Calu3 (cell line): ENCODE measurements at places on chromosomes 6 and 20. TPM values are rescaled to one million over a fixed set of nuclear protein-coding genes. Genes with fewer than 3 reads are reported as not detected.
A peak's percentile ranks its signal among the peaks of the same experiment; 100 is the strongest.

- no peaks in the 10 kb centered on the region for H3K4me1 ChIP-seq
- no peak for DNase-seq
- H3K36me3 ChIP-seq: peaks cover 19% of the 10 kb centered on the region
- H3K4me3 ChIP-seq: no peak overlapping the region
These were observed 11.6 kb downstream of the PIGT start for GRCh38 chr20:45427236-45428149.

GRCh38 chr20:13418263-13419229 lies 197.5 kb downstream of the ISM1 start:
- H3K27ac ChIP-seq: no peak overlapping the region
- DNase-seq: no peak
- H3K27me3 ChIP-seq: no peaks in the 10 kb centered on the region

- peaks cover 96% of the 10 kb centered on the region for H3K27me3 ChIP-seq
- peaks cover 7% of the 10 kb centered on the region for H3K4me1 ChIP-seq
- H3K27ac ChIP-seq: no peak overlapping the region
- no peak for DNase-seq
- no peaks in the 10 kb centered on the region for H3K36me3 ChIP-seq
These were observed 44.6 kb upstream of the KCNK16 start for GRCh38 chr6:39366931-39367618.

GSTA4 gene
- total RNA-seq: 0.38 TPM in 1 of 2 replicates, not detected in the other

CNKSR3 gene
- 4.0 and 4.7 TPM in 2 replicates for total RNA-seq

XRN2 gene
- 23.4 and 24.7 TPM in 2 replicates for total RNA-seq

CDH22 gene
- total RNA-seq: not detected in 2 replicates

DNA sequence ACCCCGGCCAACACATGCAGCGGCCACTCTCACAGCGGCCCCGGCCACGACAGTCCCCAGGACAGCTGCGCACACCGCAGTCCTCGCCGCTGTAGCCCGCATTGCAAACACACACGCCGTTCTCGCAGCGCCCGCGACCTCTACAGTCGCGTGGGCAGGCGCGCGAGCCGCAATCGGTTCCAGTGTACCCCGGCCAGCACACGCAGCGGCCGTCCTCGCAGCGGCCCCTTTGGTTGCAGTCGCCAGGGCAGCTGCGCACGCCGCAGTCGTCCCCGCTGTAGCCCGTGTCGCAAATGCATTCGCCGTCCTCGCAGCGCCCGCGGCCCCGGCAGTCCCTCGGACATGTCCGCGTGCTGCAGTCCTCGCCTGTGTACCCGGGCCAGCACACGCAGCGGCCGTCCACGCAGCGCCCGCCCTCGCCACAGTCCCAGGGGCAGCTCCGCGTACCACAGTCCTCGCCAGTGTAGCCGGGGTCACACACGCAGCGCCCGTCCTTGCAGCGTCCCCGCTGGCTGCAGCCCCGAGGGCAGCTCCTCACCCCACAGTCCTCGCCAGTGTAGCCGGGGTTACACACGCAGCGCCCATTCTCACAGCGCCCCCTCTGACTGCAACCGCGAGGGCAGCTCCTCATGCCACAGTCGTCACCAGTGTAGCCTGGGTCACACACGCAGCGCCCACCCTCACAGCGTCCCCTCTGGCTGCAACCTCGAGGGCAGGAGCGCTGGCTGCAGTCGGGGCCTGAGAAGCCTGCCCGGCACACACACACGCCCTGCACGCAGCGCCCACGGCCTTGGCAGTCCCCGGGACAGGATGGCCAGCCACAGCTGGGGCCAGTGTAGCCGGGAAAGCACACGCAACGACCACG lies 12.5 kb downstream of the TNXB start:
- peak; percentile 37 for DNase-seq
- H3K36me3 ChIP-seq: peaks cover 12% of the 10 kb centered on the region
- peaks cover 89% of the 10 kb centered on the region for H3K27me3 ChIP-seq
- H3K27ac ChIP-seq: no peak overlapping the region

SYTL3 gene
- 14.2 and 15.0 TPM in 2 replicates for total RNA-seq
